T1000 (cell line): ENCODE measurements at places on chromosomes 3 and 15.

DNA sequence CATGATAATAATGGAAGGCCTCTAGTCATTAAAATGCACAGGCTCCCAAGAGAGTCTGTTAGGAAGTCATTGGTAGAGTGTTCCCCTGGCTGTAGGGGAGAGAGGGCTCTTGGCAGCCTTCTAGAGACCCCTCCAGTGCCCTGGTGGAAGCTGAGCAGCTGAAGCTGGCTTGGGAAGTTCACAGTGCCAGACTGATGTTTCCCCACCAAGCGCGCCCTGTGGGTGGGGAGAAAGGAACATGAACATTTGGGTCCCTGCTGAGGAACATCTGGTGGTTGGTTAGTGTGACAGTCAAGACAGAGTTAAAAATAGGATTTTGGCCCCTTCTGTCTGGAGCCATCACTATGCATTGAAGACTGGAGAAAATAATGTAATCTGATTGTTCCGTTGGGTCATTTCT is 37.1 kb upstream of the RGMA start:
- no peak for DNase-seq

DNA sequence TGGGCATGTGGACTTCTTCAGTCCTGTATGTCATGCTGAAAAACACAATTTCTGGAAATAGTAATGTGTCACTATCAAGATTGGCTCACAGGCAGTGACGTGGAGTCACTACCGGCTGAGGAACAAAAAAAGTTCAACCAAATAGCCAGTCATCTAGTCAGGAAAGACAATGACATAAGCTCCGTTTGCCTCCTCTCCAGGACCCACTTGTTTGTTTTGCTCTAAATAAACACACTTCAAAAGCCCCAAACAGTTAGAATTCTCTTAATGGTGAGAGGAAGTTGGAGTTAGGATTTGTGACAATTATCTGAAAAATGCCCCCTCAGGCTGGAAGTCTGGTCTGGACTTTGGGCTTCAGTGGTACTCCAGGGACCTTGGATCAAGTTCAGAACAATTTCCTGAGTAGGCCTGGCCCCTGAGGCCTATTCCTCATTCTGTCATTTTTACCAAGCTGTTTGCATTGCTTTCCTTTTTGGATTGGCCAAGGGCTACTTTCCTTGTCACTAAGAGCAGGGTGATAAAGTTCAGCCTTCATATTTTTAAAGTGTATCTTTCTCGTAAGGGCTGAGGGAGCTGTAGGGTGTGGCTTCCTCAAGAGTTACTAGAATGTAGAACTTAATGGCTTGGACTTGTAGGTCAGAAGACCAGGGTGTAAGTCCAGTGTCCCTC is 98.9 kb downstream of the EOMES start:
- DNase-seq, result peak; percentile 56

GRCh38 chr3:95177096-95177495 is 1114.2 kb downstream of the NSUN3 start:
- no peak for DNase-seq

GRCh38 chr15:77830051-77830468 is 197.3 kb upstream of the LINGO1 start:
- no peak for DNase-seq

DNA sequence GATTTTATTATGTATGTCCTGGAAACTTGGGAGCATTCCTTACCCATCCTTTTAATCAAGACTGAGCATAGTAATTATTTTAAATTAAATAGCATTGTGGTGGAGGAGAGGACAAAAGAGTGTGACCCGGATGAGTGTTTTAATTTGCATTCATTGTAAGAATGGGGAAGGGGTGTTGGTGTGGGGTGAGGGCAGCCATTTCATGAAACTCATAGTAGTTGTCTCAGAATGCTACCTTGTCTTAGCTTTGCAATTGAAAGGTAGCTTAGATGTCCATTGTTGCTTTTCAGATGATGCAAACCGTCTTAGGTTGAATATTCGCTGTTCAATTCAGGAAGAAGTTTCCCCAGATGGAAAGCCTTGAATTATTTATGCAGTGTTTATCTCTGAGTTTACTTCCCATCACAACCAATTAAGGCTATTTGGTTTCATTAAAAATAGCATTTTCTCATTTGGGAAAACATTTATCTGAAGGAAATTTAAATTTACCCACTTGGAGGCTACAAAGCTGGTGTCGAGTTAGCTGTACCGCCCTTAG is 328.4 kb downstream of the FEZF2 start:
- DNase-seq, result no peak

DNA sequence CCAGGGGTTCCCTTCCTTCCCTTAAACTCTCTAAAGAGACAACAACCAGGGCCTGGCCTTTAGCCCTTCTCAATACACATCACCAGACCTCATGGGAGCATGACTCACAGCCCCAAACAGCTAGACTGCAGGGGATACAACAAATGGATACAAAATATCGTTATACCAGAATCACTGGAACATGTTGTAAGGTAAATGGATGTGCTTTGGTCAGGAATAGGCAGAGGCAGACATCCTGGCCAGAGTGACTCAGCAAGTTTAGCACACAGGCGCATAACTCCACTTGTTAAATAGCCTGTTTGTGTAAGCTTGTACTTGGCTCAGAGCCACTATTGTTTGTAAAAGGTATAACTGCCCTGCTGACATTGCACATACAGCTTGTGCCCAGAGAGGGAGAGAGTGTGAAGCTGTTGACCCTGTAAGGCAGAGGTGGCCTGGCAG is 18.3 kb downstream of the TMED3 start:
- DNase-seq, result peak; percentile 17
